ENCODE measurements at places on chromosomes 1 and 21.

GRCh38 chr1:7094509-7094908, 309.3 kb downstream of the CAMTA1 start:
- no peak for DNase-seq

DNA sequence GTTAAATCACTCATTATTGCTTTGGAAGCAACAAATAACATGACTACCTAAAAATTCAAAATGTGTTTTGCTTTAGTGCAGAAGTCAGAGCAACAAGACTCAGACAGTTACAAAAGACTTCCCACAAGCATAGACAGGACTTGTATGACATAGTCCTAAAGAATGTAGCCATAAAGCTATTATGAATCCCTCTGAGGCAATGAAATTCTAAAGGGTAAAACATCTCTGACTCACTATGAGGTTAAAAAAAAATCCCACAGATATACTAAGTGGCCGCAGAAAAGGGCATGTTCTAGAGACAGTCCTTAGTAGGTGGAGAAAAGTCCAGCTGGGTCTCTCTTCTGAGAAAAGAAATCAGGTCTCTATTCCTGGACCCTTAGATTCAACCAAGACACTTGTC, 4.9 kb downstream of the PRKAB2 start:
- no peak for DNase-seq

DNA sequence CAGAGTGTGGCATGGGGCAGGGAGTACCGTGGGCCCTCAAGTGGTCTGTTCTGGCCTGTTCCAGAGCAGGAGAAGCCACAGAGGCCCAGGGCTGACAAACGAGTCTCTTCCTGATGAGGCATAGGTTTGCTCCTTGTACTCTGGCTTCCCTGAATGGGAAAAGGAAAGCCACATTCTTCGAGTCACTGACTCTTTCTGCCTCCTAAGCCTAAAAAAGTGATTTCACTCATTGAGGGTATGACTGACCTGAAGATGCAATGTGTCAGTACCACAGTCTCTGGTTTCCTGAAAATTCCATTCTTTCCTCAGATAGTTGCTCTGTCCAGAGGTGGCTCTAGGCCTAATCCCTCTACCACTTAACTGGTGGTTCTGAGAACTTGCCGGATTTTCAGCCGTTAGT, 92.3 kb downstream of the KCNN3 start:
- DNase-seq: peak; percentile 14

DNA sequence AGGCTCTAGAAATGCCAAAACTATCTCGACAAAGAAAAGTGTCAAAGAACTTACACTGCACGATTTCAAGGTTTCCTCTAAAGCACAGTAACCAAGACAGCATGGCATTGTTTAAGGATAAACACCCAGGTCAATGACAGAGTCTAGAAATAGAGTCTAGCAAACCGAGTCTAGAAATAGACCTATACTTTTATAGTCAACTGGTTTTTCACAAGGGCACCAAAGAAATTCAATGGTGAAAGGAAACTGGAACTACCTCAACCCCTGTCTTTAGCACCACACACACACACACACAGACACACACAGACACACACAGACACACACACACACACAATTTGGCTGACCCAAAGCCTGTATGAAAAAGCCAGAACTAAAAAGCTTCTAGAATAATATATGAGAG, 67.1 kb upstream of the PGBD5 start:
- DNase-seq: no peak

- peak; percentile 66 for DNase-seq
Observed at GRCh38 chr1:212699625-212700222, at the start of gene BATF3. BATF3 (minus strand) TSS chr1:212699840; CDS start chr1:212699762, 78 bp downstream.

DNA sequence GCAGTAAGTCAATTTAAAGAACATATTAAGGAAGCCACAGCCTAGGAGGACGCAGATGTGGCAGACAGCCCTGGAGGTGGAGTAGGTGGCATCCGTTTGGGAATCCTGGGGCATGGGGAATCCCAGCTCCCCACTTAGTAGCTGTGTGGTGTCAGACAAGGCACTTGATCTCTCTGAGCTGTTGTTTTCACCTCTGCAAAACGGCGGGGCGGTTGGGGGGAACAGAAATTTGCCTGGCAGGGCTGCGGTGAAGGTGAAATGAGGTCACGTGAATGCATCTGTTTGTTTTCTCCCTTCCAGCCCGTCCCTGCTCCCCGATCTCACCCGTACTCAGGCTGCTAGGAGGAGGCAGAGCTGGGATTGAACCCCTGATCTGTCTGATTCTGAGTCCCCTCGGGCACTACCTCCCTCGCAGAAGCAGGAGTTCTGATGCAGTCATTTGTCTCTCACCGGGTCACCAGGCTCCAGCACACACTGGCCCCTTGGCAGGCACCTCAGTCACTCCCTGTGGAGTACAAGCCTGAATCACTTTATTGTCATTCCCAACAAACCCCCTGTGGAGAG, 2.2 kb upstream of the LAPTM5 start:
- DNase-seq: no peak

DNA sequence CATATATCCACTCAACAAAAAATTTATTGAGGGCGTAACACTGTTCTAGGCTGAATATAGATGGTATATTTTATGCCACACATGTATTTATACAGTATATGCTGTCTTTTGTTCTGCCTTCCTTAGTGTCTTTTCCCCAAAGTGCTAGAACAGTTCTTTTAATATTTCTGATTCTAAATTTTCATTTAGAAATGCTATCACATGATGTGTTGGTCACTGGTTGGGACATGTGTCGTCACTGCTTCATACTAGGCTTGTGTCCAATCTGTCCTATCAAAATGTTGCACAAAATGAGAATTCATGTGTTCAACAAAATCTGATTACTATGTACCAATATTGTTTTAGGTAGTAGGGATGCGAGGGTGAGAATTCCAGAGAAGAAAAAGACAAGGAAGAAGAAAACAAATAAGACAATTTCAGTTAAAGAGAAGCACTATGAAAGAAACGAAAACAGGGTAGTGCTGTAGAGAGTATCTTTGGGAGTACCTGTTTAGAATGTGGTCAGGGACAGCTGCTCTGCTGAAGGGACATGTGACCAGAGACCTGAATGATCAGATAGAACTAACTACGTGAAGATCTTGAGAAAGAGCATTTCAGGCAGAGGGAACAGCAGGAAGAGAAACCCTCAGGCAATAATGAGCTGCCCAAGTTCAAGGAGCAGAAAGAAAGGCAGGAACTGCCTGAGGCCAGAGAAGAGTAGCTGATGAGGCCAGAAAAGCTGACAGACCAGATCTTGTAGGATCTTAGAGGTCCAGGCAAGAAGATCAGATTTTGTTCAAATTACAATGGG, 1.3 kb downstream of the KMO start:
- peak; percentile 84 for DNase-seq

Measured in inflammatory macrophage treated with lipopolysaccharide for 1 hour (primary cell).